Activated naive CD4-positive, alpha-beta T cell treated with anti-CD3 and anti-CD28 coated beads, Interleukin-2, amount 50 U/mL, for 72 hours (primary cell): ENCODE measurements at places on chromosomes 3 and 15.

GRCh38 chr3:40267937-40268724 is 41.4 kb upstream of the EIF1B start:
- no peak for DNase-seq

GRCh38 chr3:81585056-81585455 is 176.4 kb downstream of the GBE1 start:
- no peak for DNase-seq

DNA sequence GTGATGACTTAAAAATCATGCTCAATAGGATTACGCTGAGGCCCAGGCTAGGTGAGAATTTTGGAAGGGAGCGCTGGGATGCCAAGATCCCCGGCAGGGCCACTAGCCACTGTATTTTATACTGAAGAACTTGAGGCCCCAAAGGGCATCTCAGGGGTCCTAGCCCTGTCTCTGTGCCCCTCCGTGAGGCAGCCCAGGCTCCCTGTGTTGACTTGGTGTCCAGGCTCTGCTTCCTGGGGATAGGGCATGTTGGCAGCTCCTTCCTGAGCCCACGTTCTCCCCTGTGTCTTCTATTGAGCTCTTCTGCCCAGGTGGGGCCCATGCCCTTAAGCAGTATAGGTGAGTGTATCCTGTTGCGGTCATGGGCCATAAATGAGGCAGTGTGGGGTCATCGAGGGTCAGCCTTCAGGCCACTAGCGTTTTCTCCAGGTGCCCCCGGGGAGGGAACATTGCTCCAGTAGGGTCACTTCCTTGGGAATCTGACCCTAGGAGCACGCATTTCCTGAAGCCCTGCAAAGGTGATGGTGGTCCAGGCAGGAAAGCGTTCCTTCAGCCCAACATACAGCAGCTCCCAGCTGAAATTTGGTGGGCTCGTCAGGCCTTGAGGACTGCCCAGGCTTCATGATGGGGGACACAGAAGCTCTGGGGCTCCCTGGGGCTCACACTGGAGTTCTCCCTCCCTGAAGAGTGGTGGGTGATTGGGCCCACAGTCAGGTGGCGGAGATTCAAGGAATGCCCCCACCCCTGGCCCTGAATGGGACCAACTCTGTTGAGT is 189.4 kb downstream of the UBE3A start:
- peak; percentile 31 for DNase-seq

DNA sequence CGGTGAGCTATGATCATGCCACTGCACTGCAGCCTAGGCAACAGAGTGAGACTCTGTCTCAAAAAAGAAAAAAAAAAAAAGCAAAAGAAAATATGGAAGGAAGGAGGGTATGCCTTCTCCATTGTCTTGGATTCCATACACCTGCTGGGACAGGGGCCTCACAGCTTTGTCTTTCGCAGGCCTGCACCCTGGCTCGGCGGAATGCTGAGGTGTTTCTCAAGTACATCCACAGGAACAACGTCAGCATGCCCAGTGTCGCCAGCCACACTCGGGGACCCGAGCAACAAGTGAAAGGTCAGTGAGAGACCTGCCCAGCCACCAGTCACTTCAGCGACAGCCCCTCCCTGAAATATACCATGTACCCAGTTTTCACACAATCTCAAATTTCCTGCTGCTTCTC is 288.5 kb upstream of the UMPS start:
- no peak for DNase-seq

DNA sequence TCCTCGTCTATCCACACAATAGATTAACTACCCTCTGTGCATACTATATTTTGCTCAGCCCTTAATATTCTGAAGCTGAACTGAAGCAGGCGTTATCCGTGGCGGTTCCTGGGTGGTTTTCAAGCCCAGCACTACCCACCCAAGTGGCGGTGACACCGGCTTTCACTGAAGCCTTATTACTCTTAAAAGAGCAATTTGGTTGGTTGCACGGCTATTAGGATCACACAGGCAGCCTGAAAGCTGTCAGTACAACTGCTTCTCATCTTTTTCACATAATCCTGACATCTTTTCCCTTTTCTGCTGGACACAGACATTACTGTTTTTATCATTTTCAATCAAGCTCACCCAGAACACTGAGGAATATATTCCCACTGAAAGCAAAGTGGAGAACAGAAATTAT is 525.3 kb upstream of the ZNF717 start:
- no peak for DNase-seq

DNA sequence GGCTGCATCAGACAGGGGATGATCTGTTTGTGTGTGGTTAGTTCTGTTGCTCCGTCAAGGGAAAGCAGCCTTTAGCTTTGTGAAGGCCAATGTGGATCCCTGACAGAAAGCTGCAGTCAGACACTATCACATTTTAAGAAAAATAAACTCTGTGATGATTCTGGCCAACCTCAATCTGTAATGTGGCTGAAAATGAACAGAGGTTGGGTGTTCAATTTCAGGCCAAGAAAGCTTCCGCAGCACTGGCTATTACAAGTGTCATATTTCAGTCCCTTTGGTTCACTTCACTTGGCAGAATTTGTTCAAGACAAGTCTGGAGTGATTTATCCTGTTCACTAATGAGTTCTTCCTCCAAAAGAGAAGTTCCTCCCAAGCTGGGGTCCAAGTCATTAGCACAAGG is 571.8 kb upstream of the IL12A start:
- no peak for DNase-seq

DNA sequence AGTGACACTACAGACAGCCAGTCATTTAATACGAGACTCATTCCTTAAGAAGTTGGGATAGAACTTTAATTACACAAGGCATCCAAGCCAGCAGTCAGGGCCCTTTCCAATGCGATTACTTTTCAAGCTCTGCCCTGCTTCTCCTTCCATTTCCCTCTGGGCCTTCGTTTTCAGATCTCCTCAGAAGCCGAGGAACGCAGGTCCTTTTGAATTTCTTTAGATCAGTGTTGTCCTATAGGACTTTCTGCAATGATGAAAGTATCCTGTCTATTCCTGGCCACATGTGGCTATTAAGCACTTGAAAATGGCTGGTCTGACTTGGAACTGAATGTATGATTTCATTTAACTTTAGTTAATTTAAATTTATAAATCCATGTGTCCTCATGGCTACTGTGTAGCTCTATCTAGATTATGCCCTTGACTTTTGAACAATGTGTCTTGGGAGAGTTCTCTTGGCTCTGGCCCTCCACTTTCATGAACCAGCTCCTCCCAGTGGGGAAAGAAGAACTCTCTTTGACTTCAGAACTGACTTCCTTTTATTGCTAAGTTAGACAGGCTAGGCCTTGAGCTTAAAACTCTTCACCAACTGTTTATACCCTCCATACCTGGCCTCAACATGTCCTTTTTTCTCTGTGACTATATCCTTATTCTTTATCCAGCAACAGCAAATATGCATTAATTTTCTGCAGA is 22.6 kb downstream of the TGFBR2 start:
- no peak for DNase-seq

DNA sequence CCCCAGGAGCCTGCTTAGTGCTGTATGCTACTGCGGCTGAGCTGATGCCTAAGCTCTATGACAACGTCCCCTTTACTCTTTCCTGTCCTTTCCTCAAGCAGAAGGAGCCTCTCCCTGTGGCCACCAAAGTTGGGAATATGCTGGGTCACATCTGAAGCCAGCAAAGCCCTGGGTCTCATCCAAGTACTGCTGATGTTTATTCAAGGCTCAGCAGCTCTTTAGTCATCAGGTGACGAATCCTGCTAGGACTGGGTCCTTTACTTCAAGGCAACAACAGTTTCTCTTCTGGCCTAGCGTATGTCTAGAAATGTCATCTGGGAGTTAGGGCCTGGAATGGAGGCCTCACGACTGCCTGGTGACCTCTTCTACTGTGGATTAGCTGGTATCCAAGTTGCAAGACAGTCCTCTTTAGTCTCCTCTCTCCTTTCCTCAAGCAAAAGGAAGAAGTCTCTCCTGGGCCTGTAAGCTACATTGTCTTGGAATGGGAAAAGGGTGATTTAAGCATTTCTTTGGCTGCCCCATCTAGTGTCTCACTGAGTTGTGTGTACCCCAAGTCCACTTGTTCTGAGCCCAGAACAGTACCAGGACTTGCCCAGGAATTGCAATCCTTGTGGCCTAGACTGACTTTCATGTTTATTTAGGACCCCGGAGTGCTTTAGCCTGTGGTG is 63.9 kb downstream of the TNFAIP8L3 start:
- DNase-seq: no peak

DNA sequence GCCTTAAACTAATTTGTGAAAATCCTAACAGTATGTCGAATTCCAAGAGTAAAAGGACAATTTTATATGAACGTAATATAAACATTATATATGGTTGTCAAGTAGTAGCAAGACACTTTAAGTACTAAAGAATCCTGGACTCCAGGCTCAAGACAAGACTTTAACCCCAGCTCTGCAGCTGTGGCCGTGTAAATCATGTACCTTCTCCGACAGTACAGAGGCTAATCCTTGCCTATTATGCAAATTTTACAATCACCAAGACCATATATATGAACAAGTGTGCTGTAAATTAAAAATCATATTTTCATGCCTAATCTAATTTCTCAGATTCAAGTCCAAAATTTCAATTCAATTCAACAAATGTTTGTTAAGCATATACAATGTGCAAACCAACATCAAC is 35.8 kb downstream of the RBM15B start:
- DNase-seq: no peak
